Substantia nigra (tissue), 51 donors: ENCODE measurements at places on chromosomes 2 and 18.

DNA sequence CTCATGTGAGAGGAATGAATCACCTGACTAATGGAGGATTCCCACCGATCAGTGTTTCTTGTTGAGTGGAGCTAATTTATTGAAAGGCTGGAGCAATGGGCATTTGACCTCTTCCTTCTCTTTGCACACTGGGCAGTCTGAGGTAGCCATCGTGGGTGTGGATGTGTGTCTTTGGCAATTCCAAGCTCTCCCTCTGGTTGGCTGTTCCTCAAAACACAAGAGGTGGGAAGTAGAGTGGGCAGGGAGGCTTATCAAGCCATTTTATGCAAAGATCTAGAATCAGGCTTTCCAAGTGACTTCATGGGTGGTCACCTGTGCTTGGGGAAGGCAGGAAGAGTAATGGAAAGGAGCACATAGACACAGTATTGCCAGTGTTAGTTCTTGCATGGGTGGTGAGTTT, 154.8 kb downstream of the INSIG2 start:
- DNase-seq: no peak

DNA sequence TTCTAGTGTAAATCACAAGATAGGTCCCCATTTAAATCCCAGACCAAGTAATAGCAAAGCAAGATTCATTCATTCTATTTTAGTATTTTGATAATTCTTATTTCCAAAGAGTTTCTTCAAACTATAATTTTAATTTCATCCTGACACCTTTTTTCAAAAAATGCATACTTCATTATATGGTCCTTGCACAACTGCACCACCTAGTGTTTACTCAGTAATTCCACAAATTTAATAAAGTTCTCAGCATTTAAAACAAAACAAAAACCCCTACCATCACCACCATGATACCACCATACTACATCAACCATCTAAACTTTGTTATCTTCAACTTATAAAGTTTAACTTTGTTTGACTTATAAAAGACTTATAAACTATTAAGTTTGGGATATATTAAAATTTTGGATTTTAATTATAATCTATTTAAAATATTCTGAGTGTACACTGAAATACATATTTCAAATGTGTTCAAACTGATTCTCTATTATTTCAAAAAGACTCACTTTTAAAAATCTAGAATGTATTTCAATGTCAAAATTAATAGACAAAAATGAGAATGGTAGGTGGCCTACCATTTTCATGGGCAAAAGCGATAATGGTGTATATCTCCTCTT, 44.2 kb downstream of the WDPCP start:
- DNase-seq: no peak

DNA sequence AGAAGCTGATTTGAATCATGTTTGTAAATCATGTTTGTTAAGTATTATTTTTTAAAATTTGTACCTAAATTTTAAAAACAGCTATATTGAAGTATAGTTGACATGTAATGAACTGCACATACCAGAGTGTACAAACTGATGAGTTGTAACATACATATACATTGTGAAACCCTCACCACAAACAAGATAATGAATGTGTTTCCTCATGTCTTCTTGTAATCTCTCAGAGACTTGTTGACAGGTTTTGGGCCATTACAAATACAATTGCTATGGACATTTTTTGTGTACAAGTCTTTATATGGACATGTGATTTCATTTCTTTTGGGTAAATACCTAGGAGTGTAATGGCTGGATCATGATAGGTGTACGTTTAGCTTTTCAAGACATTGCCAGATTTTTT, 21.5 kb downstream of the WDR43 start:
- no peak for DNase-seq

DNA sequence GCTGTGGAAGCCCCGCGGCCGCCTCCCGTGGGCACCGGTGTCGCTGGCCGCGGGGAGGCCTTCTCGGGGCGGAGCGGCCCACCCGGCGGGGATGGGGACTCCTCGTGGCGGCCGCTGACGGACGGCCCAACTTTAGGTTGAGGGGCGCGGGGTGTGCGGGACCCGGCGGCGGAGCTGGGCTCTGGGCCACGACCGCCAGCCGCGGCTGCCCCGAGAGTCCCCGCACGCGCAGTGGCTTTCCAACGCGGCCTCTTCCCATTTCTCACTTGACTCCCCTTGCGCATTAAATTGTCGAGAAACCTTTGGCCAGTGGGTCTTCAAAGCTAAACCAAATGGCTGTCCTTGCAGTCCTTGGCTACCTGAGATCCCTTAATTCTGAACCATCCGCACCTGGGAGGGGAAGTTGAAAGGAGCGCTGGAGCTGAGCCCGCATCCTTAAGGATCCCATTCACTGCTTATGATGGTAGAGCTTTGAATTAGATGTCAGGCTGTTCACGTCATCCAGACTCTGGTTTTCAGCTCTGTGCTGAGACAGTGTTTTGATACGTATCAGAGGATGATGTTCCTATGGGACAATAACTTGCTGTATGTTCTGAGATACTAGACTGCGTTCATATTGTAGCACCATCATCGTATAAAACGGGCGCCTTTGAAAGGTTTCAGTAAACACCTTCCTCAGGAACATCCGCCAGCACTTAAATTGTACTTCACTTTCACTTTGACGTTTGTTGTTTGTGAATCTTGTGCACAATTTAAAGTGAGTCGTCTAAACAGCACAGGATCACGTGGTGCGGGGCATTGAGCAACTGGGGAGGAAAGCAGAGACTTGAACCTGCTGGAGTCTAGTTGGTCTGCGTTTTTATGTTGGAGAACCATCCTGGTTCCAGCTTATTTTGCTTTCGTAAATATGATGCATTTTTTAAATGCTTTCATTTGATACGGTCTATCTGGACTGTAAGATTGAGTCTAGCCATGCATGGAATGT, 874 bp downstream of the CLIP4 start:
- DNase-seq: peak; percentile 60

DNA sequence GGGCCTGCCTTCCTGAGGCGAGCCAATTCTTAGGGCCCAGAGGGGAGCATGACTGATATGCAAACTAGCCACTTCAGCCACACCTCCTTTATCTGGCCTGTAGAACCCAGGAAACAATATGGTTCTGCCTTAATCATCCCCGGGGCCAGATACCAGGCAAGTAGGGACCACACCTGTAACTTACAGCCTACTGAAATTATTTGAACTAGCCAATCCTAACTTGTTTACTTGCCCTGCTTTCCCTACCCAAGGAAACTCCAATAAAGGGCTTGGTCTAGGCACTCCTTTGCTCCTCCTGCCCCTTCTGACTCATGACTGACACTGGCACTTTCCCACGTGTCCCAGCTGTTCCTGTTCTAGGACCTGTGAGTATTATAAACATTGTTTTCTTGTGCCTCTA, 57.6 kb downstream of the MYOM1 start:
- DNase-seq: no peak

DNA sequence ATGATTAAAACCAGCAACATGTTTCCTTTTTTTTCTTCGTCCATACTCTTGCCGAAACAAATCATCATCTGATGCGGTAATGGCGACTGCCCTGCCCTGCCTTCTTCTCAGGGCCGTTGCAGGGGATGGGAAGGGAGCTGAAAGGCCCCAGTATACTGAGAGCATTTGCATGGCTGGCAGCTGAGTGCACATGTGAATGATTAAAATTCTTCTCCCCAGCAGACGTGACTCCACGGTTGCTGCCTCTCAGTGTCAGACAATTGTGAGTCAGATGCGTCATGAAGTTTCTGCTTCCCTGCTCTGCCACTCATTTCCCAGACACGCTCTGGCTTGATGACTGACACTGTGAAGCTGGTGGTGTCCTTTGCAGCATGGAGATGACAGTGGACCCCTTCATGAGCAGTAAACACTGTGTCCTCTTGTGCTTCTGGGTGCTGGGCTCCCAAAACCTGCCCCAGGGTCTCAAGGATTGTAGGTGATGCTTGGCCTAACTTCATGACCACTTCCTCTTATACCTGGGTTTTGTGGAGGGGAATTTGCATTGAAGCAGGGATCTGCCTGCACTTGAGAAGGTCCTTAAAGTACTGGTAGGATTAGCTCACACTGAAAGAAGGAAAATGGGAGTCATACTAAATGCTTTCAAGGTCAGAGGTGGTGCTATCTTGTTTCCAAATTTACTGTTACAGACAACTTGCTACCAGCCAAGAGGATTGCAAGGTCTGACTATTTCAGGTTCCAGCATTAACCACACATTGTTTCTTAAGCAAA, 222.5 kb upstream of the COPS8 start:
- no peak for DNase-seq

DNA sequence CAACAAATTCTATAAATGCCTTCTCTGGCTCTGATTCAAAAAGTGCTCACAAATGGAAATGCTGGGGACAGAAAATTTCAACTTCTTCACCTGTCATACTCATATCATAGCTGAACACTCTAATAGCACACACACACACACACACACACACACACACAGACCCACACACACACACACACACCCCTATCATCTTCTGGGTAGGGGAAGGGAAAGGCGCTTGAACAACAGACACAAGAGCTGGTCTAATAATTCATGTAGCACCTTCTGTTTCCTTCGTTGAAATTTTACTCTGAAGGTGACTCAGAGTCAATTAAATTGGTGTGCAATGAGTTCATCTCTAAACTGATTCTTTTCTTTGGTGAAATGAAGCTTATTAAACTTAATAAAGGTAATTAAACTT, 32.9 kb downstream of the CD28 start:
- no peak for DNase-seq

DNA sequence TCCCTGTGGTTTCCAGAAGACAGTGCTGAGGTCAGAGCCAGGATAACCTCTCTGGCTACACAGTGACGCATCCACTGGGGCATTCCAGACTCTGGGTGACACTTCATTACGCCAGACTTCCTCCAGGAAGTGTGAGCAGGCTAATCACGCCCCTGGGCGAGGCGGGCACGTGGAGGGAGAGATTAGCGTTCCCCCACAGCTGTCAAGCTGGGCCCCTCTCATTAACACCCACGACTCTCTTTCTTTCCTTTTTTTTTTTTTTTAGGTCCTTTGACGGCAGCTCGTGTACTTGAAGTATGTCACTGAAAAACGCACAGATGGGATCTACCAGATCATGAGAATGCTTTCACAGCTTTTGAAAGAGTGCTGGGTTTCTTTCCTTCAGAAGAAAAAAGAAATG, 274.6 kb downstream of the AFF3 start:
- no peak for DNase-seq

- DNase-seq: no peak
These were observed 130.1 kb downstream of the OLA1 start for GRCh38 chr2:174117951-174118930.

DNA sequence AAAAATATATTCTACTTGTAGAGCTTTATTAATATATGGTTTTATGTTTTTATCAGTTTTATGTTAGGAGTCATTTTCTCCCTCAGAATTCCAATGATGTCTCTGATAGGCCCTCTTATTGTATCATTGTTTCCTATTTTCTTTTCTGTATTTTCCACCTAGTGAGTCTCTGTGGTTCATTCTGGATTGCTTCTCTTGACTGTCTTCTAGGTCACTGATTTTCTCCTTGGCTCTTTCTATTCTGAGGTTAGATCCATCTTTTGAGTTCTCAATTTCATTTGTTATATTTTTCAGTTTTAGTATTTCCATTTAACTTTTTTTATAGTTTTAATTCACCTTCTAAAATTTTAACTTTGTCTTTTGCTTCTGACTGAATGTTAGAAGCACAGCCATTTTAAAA, 37.6 kb downstream of the EIF5B start:
- DNase-seq: no peak

DNA sequence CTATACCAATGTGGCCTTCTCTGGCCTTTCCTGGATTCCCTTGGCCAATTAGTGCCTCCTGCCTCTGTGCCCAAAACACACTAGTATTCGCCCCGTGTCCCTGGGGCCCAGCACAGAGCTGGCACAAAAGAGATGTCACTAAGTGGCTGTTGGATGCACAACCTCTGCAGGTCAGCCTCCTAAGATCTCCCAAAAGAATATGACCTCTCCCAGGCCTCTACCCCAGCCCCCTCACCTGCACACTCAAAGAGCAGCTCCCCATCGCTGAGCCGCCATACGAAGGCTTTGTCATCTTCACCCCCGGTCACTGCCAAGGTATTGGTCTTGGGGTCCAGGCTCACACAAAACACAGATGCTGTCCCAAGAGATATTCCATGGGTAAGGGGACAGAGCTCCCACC, 2.7 kb downstream of the AAMP start:
- DNase-seq: no peak

GRCh38 chr2:83972128-83972527, 487.0 kb downstream of the SUCLG1 start:
- DNase-seq: no peak

- DNase-seq: no peak
These were observed 402.8 kb downstream of the TXNL1 start for GRCh38 chr18:56235481-56236013.

DNA sequence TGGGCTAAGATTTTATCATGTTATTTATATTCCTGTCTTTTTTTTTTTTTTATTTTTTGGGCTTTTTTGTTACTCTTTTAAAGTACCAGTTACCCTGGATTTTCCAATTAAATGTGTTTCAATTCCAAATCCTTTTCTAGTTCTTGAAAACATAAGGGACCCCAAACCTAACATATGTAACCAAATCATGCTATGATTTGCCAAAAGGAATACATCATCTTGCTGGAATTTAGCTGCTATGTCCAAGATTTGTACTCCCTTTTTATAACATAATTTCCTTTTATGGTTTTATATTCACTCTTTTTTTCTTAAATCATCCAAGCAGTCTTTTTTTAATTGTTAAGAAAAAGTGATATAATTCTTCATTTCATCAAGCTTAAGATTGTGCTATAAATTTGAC, 60.9 kb upstream of the DSEL start:
- no peak for DNase-seq

DNA sequence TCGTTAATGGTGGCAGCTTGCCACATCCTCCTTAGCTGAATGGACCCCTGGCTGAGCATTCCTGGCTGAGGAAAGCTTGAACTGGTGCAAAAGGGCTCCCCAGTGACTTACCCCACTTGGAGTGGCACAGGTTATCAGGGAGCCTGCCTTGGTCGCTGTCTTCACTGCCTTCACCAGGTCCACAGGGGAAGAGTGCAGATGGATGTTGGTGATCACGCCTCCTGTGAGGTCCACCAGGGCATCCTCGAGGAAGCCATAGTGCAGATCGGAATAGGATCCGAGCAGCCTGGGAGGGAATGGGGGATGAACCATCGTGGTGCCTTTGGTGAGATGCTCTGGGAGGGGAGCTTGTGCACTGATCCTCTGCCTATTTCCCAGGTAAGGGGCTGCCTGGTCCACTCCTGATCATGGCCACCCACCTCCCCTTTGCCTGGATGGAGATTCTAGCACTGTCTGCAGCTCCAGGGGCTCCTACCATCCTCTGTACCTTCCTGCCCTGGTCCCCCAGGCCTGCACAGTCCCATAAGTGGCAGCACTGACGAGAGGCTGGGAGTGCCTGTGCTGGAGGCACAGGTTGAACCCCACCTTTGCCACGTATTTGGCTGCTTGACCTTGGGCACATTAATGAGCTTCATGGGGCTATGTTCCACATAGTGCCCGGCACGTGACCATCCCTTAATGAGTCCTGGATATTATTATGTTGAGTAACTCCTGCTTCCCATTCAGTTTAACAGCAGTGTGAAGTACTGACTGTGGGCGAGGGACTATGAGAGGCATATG, 43.0 kb downstream of the CAPN13 start:
- no peak for DNase-seq

- no peak for DNase-seq
These were observed 113.7 kb downstream of the SPOPL start for GRCh38 chr2:138615257-138615656.
